ENCODE measurements at places on chromosomes 5 and 9.
A peak's percentile ranks its signal among the peaks of the same experiment; 100 is the strongest.

GRCh38 chr5:149857499-149857898 is 87.1 kb downstream of the PDE6A start:
- DNase-seq = peak; percentile 85

DNA sequence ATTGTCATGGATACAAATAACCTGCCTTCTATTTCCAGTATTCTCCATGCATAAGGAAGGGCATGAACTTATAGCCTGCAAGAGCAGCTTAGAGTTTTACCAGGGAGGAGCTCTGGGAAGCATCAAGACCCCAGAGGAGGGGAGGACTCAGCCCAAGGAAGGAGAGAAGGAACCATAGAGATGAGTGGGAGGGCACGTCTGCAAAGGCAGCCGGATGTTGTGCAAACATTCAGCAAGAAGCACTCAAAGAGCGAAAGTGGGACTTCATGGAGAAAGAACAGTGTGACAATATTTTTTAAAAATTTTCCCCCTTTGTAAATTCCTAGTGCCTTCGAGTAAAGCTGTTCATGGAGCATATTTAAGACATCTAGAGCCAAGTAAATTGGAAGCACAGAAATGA is 270.1 kb upstream of the PTGER4 start:
- no peak for DNase-seq

GRCh38 chr9:92590377-92590776 is 54.6 kb upstream of the ECM2 start:
- DNase-seq = no peak

GRCh38 chr5:73338256-73339050 is 110.1 kb downstream of the FOXD1 start:
- no peak for DNase-seq

- peak; percentile 65 for DNase-seq
Observed at GRCh38 chr9:18208166-18209059, 265.5 kb upstream of the ADAMTSL1 start.

GRCh38 chr5:137462816-137463520 is 36.2 kb downstream of the SPOCK1 start:
- DNase-seq = no peak

GRCh38 chr5:126535856-126536545 is 59.0 kb downstream of the ALDH7A1 start:
- no peak for DNase-seq

DNA sequence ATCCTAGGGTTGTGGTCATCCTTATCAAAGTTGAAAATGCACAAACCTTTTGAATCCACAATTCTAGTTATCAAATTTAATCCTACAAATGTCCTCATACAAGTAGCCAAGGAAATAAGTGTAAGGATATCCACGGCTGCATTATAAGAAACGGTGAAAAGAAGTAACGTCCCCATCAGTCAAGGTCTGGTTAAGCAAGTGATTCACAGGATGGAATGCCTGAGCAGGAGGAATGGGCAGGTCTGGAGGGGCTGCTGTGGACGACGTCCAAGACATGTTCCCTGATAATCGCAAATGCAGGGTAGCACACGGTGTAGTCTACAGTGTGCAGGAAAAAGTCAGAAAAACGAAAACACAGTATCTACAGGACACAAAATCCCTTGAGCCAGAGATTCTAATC is 118.6 kb downstream of the ADAMTS2 start:
- DNase-seq = no peak

DNA sequence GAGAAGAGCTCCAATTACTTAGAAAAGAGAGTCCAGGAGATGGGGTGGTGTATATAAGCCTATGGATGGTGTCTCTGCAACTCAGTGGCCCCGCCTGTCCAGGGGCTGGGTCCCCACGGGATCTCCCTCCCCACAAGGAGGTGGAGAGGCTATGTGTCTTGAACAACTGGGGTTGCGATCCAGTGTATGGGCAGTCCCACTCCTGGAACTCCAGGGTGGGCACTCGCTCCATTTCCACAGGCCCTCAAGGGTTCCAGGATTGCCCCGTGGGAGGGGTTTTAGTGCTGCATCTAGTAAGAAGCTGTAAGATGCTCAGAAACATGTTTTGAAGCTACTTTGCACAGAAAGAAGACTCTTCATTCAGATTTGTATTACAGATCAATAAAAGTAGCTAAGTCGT is 558 bp upstream of the SMAD5 start:
- no peak for DNase-seq

DNA sequence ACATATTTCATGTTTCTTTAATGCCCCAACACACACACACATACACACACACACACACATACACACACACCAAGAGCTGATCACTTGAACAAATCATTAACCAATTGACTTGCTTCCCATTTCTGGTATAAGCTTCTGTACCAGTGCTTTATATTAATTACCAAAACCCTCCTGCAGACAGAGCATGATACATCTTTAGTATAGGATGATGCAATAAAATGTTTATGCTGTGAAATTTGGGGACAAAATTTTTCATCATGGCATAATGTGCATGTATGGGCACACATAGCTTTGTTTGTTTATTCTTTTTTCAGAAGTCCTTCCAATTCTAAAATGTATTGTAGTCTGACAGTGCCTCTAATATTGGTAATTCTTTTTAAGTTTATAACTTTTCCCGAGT is 34.5 kb downstream of the SLC1A3 start:
- DNase-seq = no peak

DNA sequence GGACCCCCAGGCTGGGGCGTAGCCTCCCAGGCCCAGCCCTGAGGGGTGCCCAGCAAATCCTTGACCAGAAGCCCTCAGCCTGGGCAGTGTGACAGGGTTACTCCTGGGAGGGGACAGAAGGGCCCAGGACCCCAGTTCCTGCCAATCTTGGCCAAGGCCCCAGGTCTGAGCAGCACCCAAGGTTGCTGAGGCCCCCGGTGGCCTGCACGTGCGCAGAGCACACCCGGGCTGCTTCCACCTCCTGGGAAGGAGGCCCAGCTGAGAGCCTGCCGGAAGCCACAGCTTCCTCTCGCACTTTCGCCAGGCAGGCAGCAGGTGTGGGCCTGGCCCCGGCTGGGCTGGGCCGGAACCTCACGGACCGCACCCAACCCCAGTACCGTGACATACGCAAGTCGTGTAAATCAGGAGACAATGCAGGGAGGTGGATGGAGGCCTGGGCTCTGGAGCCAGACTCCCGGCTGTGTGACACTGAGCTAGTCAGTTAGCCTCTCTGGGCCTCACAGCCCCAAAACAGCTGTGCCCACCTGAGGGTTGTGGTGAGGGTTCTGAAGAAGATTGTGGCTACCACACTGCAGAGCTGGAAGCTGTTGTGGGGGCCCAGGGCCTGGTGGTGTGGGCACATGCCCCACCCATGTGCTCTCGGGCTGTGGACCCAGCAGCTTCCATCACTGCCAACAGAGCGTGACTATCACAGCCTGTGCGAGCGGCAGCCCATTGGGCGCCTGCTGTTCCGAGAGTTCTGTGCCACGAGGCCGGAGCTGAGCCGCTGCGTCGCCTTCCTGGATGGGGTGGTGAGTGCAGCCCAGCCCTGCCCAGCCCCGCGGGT is 5.1 kb downstream of the GRK6 start:
- no peak for DNase-seq

- DNase-seq = no peak
Observed at GRCh38 chr5:6371079-6371810, 7.1 kb downstream of the MED10 start.

- no peak for DNase-seq
Observed at GRCh38 chr5:59738024-59738423, 155.5 kb downstream of the PDE4D start.

DNA sequence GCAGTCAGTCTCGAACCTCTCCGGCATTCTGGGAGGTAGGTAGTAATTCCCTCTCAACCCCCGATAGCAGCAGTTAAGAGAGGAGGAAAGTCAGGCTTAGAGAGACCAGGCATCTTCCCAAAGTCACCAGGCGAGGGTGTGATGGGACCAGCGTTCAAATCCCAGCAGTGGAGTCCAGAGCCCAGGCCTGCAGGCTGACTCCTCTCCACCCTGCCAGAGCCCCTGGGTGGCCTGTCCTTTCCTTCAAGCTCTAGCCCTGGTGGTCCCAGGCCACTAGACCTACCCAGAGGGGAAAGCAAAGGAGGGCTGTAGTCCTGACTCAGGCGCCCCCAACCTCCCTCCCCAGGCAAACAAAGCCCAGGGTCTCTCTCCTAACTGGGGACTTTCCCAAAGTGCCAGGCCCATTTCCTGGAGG is 4.2 kb upstream of the NR5A1 start:
- no peak for DNase-seq

DNA sequence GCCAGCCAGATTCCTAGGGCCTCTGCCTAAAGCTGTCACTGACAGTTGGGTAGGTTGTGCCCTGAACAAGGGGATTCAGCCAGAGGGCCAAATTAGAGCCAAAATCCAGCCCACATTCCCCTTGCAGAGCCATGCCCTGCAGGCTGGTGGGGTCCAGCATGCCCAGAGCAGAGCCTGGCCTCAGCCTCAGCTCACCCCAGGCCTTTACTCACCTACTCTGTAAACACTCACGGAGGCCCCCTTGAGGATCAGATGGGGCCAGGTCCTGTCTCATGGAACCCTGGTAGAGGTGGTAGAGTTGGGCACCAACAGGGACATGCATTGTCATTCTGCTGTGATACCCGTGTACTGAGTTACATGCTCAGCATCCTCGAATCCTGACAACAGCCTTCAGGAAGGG is 74.9 kb downstream of the LMX1B start:
- no peak for DNase-seq

- peak; percentile 67 for DNase-seq
Observed at GRCh38 chr9:96856363-96857286, 2.3 kb upstream of the ZNF782 start.

DNA sequence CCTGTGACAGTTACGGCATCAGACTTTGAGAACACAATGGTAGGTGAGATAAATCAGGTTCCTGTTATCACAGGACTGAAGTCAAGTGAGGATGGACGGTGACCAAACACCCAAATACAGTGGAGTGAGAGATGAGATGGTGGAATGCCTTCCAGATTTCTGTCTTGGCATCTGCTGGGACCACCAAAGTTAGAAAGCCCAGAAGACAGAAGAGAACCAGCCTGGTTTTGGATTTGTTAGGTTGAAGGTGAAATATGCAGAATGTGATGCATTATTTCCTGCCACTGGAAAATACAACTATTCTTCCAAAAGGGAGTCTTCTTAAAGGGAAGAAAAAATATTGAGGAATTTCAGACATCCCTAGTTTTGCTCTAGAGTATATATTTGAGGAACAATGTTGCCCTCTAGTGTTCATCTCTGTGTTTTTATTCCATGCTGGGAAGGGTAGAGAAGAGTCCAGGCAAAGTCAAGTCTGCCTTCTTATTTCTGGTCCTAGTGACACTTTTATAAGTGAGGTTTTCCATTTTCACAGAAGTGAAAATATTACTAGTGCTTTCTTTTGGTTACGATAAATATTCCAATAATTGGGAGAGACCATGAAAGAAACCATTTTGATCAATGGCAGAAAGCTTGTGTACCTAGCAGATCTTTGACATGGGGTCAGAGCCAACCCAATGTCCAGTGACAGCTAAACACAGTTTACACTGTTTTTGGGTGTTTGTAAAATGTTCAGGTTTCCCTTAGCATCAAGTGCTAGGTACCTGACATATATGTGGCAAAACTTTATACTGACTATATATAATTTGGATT is 142.3 kb upstream of the ANKH start:
- peak; percentile 54 for DNase-seq

GRCh38 chr9:136143215-136144001 is 24.7 kb upstream of the TMEM250 start:
- DNase-seq = no peak

DNA sequence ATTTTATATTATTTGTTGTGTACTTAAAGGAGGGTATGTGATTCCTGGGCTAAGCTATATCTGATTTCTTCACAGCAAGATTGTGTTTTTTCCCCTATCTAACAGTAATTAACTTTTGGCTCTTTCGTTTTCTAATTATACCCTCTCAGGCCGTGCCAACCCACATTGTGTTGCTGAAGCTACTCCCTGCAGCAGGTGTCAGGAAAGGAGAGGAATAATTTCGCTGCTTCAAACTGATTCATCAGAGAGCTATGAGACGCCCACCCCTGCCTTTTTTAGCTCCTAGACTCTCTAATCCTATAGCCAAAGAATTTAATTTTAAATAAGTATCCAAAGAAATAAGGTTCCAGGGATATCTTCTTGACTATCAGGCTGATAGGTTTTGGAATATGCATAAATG is 3.8 kb downstream of the CAVIN4 start:
- DNase-seq = no peak

DNA sequence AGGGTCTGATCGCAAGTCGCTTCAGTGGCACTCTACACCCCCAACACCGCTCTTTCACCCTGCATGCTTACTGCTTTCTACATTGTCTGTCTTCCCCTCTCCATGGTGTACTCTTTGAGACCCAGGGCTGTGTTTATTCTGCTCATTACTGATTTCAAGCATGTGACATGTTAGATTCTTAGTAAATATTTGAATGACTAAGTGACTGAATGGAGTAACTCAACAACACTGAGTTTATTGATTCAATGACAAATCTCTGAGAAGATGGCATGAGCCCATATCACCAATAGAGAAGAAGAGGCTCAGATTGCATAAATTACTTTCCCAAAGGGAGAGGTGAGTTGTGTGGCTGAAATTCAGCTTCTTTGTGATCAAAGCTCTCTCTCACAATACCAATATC is 89.7 kb upstream of the OSMR start:
- no peak for DNase-seq

DNA sequence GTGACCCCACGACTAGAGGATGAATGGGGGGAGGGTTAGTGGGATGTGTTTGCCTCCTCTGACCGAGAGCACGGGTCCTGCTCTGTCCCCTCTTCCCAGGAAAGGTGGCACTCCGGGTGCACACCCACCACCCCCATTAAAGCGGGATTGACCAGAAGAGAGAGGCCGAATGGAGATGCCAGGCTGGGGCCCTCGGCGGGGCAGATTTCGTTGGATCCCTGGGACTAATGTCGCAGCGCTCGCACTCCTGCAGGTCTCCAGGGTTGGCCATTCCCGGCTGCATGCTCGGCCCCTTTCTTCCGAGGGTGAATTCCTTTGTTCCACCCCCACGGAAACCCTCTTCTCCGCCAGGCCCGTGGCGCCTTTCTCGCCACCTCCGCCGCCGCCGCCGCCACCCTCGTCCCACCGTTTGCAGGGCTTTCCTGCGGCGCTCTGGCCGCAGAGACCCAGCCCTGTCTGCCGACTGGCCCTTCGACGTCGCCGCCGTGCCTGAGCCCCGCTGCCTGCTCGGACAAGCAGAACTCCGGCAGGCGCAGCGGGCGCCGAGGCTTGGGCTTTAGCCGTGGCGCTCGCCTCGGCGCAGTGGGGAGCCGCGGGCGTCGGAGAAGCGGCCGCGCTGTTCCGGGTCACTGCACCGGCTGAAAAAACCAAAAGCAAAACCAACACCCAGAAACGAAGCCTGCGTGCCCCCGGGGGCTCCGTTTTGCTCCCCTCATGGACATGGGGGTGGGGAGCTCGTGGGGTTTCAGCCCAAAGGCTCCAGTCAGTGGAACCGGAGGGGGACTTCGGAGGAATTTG is 11.8 kb downstream of the LMX1B start:
- DNase-seq = no peak

GRCh38 chr5:156934450-156935211 is 28.4 kb downstream of the TIMD4 start:
- DNase-seq = no peak

All from mammary epithelial cell (primary cell).